Vagina (tissue), 2 donors: ENCODE measurements at places on chromosomes 12 and 14.

- no peak for DNase-seq
Measured at GRCh38 chr12:76643438-76643837, 83.9 kb upstream of the OSBPL8 start.

DNA sequence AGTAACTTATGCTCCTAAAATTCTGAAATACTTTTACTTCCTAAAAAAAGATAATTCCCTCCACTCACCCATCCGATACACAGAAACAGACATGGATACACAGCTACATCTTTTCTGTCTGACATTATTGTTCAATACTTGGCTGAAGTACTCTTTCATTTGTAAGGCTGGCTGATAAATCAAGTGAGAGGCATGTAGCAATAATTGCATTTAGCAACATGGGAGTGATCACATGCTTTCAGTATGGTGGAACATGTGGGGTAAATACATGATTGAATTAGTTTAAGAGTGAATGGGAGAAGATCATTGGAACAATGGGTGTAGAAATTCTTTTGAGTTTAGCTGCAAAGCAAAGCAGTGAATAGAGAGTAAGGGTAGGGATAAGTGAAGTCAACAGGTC lies 25.6 kb downstream of the PTPRQ start:
- DNase-seq: no peak

- DNase-seq: no peak
Measured at GRCh38 chr12:52035190-52035589, 16.1 kb upstream of the NR4A1 start.

GRCh38 chr14:40139657-40140056 lies 707.4 kb upstream of the FBXO33 start:
- DNase-seq: no peak

DNA sequence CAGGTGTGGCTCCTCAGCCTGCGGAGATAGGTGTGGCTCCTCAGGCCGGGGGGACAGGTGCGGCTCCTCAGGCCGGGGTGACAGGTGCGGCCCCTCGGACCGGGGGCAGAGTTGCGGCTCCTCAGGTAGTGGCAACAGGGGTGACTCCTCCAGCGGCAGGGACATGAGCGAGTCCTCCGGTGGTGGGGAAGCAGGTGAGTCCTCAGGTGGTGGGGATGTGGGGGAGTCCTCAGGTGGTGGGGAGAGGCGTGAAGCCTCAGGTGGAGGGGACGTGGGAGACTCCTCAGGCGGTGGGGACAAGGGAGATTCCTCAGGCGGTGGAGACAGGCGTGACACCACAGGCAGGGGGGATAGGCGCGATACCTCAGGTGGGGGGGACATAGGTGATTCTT lies 9.2 kb downstream of the KMT2D start:
- DNase-seq: no peak

DNA sequence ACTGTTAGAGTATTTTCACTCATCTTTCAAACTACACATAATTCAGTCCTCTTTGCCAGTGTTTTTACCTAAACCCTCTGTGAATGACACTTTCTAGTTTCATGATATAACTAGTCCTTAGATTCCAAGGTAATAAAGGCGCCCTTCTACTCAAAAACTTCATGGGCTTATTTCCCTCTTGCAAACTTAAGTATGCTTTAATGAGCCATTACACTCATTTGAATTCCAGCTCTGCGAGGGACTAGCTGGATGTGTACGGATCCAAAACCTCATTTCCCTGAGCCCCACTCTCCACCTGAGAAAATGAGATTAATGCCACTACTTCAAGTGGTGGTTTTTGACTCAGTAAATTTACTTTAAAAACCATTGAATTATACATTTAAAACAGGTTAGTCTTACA lies 141.1 kb downstream of the NDUFA12 start:
- DNase-seq: no peak

DNA sequence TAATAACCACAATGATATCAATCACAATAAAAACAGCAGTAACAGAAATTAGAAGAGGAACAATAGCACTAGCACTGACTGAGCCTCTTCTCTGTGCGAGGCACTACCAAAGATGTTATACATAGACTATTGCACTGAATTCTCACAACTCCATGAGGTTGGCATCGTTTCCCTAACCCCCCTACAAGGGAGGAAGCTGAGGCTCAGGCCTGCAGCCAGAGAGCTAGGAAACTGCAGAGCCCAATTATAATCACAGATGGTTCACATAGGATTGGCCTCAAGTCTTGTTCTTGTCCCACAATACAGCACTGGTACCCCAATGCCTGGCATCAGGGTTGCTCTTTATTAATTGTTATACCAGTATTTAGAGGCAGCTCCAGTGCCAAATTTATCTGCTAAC lies 278.0 kb downstream of the CEP128 start:
- no peak for DNase-seq

GRCh38 chr12:111753144-111753881 lies 13.4 kb upstream of the ALDH2 start:
- DNase-seq: no peak

- DNase-seq: no peak
Measured at GRCh38 chr12:27462151-27462694, 15.7 kb downstream of the SMCO2 start.

- DNase-seq: no peak
Measured at GRCh38 chr12:14962797-14963196, 1.4 kb upstream of the ARHGDIB start.

DNA sequence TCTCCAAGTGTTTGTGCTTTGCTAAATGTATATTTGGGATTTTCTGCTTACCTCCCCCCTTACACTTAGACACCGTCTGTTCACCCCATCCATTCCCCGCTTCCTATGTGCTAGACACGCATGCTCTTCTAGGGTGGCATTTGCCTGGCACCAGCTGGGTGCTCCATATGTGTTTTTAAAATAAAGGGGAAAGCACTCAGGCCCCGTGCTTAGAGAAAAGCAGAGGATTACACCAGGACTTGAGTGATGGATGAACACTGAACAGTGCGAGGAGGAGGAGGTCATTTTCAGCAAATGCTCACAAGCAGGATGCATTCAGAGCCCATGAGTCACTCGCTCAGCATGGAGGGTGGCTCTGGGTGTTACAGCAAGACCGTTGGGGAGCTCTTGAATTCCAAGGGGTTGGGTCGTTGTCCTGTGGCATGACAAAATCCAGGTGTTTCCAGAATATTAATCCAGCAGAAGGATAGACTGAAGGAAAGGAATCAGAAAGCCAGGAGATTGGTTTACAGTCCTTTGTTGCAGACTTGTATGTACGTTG lies 2.9 kb upstream of the BDKRB1 start:
- DNase-seq: no peak

- no peak for DNase-seq
Measured at GRCh38 chr12:95959107-95959506, 16.0 kb downstream of the AMDHD1 start.

- no peak for DNase-seq
Measured at GRCh38 chr12:123531091-123531490, 2.4 kb downstream of the RILPL1 start.

DNA sequence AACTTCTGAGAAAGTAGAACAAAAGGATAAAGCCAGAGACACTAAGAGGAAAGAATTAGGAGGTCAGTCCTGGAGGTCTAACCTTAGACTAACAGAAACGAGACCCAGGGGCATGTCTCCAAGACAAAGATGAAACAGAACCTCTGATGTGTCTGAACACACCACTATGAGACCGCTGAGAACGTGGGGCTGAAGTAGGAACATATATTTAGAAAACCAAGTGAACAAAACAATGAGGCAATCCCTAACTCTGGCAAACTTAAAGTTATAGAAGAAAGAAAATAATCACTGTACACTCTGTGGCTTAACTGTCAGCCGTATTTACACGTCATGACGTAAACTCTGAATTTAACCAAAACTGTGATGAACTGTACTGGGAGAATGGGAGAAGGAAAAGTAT lies 17.9 kb downstream of the KCTD10 start:
- no peak for DNase-seq

DNA sequence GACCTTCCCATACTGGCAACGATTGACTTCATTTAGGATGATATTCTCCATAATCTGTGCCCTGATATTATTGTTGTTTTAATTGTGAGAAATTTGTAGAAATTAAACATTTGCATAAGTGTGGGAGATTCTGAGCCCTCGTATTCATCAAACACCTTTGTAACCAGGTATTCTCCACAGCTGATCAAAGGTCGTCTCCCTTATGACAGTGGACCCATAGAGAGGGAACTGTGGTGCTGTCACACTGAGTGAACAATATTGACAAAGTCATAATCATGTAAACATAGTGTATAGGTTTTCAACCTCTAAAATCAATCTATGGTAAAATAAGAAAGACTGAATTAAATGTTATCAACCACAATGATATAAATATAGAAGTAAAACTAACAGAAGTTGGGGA lies 14.9 kb upstream of the PLEKHG3 start:
- DNase-seq: no peak

DNA sequence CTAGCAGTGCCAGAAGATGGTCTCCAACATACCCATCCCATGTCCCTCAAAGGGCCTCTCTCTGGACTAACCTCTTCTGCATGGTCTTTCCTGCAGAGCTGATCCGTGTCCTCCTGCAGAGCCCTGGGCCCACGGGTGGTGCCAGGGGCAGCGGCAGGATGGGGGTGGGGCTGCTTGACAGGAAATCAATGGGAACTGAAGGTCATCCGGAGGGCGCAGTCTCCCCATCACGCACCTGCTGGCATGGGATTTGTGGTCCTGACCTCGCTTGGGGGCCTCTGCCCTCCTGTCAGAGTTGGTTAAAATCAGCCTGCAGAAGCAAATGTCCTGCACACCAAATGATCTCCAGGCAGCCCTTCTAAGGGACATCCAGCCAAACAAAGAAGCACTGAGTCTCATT lies 110.2 kb downstream of the DPF3 start:
- peak; percentile 82 for DNase-seq

GRCh38 chr14:49464885-49465284 lies 121.3 kb downstream of the RPS29 start:
- DNase-seq: no peak

DNA sequence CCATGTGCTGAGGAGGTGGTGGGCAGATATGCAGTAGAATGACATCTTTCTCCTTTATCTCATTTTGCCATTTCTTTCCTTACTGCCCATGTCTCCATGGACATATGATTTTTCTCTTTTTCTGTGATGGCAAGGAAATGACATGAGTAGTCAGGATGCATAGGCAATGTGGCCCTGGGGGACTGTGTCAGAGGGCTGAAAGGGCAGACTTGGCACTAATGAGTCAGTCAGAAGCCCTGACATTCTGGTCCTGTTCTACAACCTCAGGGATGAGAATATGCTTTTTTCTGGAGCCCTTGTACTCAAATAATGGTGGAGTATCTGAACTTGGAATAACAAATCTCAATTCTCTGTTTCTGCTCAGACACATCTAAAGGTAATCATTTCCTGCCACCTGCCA lies 167.8 kb downstream of the TMEM117 start:
- DNase-seq: no peak
